ENCODE measurements at places on chromosomes 13 and 19.

DNA sequence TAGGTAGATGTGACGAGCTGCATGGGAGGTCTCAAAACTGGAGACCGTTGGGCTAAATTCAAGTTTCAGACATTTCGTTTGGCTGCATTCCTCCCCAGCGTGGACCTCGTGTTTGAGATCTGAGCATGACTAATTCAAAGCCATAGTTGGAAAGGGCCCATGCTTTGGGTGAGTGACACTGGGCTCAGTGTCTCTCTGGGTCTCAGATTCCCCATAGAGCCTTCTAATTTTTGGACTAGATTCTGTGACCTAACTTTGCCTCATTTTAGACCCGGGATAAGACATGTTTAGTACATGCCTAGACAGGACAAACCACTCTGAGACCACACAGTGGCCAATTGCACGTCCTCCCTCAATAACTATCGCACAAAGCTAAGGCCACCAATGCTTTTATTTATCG is 16.6 kb downstream of the CKM start:
- DNase-seq = no peak

DNA sequence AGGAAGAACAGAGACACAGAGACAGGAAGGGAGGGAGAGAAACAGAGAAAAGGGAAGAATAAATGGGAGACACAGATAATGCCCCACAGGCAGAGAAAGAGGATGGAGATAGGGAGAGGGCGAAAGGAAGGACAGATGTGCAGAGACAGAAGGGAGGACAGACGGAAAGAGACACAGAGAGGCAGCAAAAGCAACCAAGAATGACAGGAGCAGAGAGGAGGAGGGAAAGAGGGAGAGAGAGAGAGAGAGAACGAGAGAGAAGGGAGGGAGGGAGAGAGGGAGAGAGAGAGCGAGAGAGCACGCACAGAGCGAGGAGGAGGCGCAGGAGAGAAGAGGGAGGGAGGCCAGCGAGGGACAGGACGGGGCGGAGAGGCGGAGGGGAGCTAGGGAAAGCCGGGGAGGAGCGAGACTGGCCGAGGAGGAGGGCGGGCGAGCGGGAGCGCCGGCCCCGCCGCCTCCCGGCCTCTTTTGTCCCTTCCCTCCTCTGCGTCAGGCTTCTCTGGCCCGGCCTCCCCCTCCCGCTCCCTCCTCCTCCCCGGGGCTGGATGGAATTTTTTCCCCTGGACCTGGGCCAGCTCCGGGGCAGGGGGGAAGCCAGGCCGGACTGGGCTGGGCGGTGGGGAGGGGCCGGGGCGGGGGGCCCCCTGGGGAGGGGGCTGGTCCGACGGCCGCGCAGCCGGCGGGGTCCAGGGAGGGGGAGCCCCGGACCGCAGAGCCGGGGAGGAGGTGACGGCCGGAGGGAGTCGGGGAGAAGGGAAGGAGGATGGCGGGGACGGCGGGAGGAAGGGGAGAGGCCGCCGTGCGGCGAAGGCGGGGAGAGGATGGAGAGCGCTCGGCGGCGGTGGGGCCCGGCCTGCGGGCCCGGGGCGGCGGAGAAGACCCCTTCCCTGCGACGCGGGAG is 4.2 kb upstream of the SPACA6 start:
- no peak for DNase-seq

- DNase-seq = no peak
Measured at GRCh38 chr19:46878613-46879375, 18.0 kb downstream of the ARHGAP35 start.

GRCh38 chr13:67283637-67284036 is 53.5 kb upstream of the PCDH9 start:
- no peak for DNase-seq

DNA sequence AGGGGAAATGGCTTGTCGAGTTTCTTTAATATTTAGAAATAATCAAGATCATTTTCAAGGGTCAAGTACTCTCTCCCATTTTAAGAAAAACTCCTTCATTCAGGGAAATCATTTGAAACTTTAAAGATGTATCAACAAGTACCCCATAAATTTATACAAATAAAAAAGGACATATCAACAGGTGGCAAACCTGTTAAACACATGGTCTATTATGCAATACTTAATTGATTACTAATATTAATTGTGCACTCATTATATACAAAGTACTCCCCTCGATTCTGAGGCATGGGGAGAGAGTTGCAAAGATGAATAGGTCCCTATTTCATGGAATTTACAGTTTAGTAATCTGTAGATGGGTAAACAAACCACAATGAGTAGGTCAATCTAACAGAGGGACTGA is 2.1 kb upstream of the LRCH1 start:
- no peak for DNase-seq
